SJSA1 (cell line): ENCODE measurements at places on chromosomes 5 and 9.

GRCh38 chr5:14191325-14191724 is 48.2 kb downstream of the TRIO start:
- no peak for DNase-seq

DNA sequence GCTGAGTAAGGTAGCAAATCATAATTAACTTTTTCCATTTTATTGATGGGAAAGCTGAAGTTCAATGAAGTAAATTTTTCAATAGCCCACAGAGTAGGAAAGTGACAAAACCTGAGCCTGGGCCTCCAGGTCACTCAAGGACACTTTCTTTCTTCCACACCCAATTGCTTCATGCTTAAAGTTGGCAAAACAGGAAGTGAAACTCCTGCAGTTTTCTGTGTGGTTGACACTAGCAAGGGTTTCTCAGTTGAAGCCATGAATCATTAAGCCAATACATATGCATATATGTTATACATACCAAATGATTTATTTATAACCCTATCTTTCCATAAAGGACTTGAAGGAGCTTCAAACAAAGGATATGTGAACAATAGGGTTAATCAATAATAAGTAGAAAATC is 13.9 kb downstream of the TLR4 start:
- DNase-seq: no peak

DNA sequence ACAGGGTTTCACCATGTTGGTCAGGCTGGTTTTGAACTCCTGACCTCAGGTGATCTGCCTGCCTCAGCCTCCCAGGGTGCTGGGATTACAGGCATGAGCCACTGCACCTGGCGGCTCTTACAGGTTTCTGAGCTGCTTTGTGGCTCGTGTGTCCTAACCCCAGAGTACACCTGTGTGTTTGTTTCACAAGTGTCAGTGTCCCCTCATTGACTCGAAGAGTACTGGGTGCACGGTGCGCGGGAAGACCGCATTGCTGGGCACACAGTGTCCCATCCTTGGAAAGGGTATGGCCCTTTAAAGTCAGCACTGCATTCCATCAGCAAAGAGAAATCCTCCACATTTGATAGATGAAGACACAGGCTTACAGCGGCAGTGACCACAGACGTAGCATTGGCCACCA is 23.8 kb downstream of the NDST1 start:
- DNase-seq: no peak

- no peak for DNase-seq
Observed at GRCh38 chr9:124505006-124505900, 1.9 kb downstream of the NR5A1 start.

GRCh38 chr9:19208653-19209052 is 21.8 kb upstream of the DENND4C start:
- DNase-seq: no peak

- peak; percentile 33 for DNase-seq
Observed at GRCh38 chr9:138077126-138077525, 199.5 kb downstream of the CACNA1B start.

DNA sequence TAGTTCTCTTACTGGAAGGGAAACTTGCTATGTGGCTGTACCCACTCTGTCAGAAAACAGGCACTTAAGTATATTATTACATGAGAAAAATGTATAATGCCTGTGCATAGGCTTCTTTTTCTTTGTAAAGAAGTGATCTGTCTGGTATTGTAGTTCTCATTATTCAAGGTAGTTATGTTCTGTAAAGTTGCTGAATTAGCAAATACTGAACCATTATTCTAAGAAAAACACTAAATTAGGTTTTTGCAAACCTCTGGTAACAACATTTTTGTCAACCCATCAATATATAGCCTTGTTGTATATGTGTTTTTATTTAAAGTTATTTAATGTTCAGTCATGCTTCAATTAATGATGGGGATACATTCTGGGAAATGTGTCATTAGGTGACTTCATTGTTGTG is 8.8 kb downstream of the RAD17 start:
- no peak for DNase-seq

GRCh38 chr5:102536323-102536928 is 37.6 kb upstream of the SLCO6A1 start:
- DNase-seq: no peak

GRCh38 chr9:122086873-122087272 is 6.2 kb downstream of the TTLL11 start:
- DNase-seq: no peak

- no peak for DNase-seq
Observed at GRCh38 chr9:69178583-69179011, 4.5 kb downstream of the TJP2 start.

DNA sequence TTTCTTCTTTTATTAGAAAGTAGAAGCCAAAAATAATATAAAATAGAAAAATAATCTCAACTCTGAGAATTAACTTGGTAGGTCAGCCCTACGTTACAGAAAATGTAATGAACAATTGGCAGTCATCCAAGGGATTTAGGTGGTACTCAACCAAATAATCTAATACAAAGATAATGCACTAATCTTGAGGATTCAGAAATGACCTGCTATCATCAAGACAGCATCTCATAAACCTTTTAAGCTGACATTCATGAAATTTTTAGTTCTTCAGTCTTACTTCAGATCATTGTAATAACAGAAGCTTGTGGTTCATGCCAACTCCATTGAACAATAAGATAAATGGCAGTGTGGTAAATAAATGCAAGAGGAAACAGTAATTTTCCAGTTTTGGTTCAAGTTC is 1058.0 kb downstream of the MAT2B start:
- DNase-seq: no peak

GRCh38 chr9:133978899-133979272 is 13.2 kb downstream of the VAV2 start:
- no peak for DNase-seq

GRCh38 chr5:18048449-18048848 is 414.2 kb downstream of the TAF11L14 start:
- no peak for DNase-seq

- no peak for DNase-seq
Observed at GRCh38 chr5:101995585-101995984, 300.5 kb downstream of the SLCO4C1 start.

GRCh38 chr5:122458278-122458872 is 146.3 kb downstream of the SNCAIP start:
- peak; percentile 24 for DNase-seq

DNA sequence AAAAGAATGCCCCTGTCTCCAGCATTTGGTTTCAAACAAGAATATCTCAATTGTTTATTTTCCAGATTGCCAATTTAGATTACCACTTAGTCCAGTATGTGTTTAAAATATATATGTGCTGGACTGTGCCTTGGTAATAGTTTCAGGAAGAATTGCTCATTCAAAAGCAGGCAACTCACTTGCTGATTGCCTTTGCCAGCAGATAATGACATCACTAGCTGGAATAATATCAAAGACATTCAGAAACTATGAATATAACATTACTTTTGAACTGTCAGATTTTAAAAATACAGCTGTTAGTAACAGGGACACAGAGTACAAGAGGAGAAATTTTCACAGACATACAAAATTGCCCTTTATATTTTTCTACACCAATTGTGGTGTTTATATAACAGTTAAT is 96.0 kb upstream of the ITGA2 start:
- DNase-seq: no peak

DNA sequence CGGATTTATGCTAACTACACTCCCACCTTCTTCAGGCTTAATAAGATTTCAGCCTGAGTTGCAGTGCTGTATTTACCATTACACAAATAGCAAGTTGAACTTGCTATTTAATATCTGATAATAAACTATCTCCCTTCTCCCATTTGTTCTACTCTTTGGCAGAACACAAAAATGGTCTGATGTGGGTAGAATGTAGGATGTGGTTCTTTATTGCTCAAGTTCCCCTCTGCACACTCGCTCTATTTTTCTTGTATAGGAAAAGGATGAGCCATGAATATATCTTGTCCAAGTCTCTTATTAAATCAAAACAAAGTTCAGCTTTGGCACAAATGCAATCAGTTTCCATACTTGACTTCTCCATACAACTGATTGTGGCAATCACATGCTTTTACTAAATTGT is 37.2 kb upstream of the KIF2A start:
- DNase-seq: no peak

GRCh38 chr5:146521403-146522106 is 5.6 kb upstream of the GPR151 start:
- no peak for DNase-seq

DNA sequence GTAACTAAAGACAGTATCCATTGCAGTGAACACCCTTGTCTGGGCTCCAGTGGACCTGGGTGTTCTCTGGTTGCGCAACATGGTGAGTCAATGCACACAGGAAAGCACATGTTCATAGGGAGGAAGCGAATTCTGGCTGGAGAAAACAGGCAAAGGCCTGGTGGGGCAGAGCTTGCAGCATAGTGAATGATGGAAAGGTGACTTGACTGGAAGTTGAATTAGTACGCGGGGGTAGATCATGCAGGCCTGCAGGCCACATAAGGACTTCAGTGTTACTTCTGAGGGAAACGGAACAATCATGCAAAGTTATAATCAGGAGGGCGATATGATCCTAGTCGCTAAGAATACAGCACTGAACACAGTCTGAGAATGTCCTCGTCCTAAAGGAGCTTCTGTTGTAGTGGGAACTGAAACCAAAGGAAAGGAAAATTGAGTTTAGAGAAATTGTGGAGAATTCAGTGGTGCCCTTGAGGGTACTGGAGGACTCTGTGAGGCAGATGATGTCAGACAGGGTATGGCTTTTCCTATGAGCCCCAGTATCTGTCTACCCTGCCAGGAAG is 71.9 kb upstream of the RANBP3L start:
- no peak for DNase-seq

GRCh38 chr9:113573959-113574352 is 110.4 kb downstream of the RGS3 start:
- DNase-seq: no peak

DNA sequence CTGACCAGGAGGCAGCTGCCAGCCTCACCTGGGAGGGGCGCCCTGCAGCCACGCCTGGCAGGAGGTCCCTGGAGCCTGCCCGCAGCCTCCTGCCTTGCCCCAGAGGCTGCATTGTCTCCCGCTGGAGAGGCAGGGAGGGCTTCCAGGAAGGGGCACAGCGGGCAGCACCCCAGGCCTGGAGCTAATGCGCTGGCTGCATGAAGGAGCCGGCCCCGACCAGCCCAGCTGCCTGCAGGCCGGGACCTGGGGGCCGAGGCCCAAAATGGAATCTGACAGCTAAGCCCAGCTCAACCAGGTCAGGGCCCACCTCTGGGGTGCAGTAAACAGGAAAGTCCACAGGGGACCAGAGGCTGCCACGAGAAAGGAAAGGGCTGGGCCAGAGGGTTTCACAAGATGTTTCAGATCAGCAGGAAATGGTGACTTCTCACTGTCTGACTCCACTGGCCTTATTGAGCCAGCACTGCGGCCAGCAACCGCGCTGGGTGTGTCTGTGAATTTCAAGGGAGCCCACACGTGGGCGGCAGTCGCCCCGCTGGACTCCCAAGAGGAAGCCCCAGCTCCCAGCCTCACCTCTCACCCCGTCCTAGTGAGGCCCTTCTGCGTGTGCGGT is 18.6 kb upstream of the NOTCH1 start:
- peak; percentile 28 for DNase-seq

DNA sequence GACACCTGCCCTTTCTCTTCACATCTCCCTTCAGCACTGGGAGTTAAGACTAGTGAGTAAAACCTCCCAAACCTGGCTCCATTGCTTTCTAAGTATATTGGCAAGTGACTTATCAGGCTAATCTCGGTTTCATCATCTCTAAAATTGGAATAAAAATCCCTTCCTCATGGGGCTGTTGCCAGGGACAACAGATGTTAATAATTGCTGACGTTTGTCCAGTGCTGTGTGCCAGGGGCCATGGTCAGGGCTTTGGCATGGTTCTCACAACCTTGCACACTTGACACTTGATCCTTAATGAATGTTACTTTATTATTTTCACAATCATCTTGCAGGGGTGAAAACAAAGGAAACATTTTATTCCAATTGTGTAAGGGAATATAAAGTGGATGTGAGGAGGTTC is 1262.0 kb upstream of the WWC1 start:
- no peak for DNase-seq

DNA sequence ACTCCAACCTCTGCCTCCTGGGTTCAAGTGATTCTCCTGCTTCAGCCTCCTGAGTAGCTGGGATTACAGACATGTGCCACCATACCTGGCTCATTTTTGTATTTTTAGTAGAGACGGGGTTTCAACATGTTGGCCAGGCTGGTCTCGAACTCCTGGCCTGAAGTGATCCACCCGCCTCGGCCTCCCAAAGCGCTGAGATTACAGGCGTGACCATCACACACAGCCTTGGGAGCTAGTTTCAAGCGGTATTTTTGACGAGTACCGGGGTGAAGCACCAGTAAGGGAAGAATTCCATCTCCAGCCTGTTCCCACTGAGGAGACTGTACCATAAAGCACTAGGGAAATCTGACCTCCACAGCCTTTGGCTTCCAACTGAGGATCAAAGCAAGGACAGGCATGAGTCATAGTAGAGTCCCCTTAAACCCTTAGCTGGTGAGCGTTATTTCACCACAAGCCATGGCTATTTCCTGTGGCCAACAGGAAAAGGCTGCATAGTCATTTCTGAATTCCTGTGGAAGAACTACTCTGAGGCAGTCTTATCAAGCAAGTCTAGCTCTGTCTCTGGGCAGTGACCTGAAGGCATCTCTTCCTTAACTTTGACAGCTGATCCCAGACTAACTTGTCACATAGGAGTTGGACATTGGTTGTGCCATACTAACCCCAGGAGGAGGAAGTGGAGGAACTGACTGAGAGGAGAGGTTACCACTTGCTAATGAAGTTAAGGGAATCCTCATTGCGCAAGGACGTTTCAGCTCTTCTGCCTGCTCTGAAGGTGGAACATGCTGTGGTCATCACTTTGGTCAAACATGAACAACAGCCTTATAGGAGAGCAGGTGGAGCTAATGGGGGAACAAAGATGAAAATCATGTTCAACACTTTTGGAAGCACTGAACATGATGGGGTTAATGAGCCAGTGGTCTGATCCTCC is 85.8 kb upstream of the DMRT1 start:
- peak; percentile 50 for DNase-seq

- DNase-seq: no peak
Observed at GRCh38 chr5:73605223-73606087, 20.5 kb upstream of the ARHGEF28 start.

- DNase-seq: no peak
Observed at GRCh38 chr5:157735991-157736390, 4.8 kb downstream of the THG1L start.

- no peak for DNase-seq
Observed at GRCh38 chr5:39713250-39713916, 288.6 kb upstream of the DAB2 start.

GRCh38 chr5:113375480-113376060 is 59.2 kb downstream of the TSSK1B start:
- peak; percentile 92 for DNase-seq

DNA sequence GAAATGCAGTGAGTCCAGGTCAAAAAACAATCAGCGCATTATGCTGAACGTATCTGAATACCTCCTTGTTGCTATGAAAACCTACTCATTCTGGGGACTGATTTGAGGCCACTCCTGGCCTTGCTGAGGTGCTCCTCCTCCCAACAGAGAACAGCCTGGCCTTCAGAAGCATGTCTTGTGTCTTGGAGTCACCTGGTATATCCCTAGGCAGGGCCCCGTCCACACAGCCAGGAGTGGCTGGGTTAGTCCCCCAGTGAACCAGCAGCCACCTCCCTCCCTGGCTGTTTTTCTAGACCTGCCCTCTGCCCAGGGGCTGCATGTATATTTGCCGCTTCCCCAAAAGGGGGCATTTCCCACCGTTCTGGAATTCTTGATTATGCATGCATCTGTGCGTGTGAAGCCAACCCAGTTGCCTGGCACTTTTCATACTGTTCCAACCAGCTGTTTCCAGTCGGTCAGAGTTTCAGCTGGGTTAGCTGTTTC is 99.2 kb upstream of the SPATA31C2 start:
- DNase-seq: no peak
